ENCODE measurements at places on chromosomes 5 and 9.

DNA sequence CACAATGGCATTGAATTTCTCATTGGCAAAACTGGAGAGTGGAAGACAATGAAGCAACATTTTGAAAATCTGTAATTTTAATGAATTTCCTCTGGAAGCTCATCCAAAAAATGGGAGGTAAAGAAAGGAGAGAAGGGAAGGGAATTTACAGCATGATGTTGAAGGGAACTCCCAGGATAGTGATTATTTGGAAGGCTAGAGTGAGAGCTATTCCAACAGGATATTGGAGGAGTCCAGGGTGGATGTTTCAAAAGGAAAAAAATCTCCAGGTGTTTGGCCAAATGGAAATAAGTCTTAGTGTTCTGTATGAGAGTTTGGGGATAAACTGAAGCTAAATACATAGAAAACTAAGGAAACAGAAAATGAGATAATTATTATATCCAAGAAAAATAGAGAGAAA, 106.2 kb downstream of the IZUMO3 start:
- DNase-seq: no peak

- DNase-seq: no peak
These were observed 66.2 kb downstream of the PSD2 start for GRCh38 chr5:139861889-139862207.

GRCh38 chr5:82642313-82642712, 364.2 kb upstream of the RPS23 start:
- DNase-seq: no peak

GRCh38 chr5:83444445-83444844, 27.1 kb upstream of the VCAN start:
- no peak for DNase-seq

DNA sequence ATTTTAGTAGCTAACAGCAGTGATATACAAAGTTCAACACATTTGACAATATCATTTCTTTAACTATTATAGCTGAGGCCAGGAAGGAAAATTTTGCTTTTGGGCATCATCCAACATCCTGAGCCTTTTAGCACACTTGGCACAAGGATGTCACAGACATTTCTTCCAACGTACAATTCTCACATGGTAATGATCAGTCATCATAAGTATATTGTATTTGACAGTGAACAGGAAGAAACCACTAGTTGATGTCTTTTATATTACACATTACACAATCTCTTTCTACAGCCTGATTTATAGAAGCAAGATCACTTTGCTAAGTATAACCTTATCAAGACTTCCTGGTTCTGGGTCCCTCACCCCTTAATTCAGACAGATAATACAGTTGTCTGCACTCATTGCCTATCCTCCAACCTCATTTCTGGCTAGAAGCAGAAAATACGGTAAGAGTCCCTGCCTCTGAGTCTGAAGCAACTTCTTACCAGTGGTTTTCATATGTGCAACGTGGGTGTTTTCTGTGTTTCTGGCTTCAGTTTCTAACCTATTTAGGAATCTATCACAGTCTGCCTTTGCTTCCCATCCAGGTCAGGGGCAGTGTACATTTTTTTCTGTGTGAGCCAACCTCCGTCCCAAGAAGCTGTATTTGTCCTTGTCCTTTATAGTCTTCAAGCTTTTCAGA, 167.8 kb downstream of the PAM start:
- DNase-seq: no peak

- DNase-seq: no peak
These were observed 20.2 kb downstream of the SLC22A5 start for GRCh38 chr5:132389585-132390286.

- no peak for DNase-seq
These were observed 26.3 kb downstream of the STC2 start for GRCh38 chr5:173301695-173302545.

- no peak for DNase-seq
These were observed 23.4 kb downstream of the CORO2A start for GRCh38 chr9:98168941-98169488.

DNA sequence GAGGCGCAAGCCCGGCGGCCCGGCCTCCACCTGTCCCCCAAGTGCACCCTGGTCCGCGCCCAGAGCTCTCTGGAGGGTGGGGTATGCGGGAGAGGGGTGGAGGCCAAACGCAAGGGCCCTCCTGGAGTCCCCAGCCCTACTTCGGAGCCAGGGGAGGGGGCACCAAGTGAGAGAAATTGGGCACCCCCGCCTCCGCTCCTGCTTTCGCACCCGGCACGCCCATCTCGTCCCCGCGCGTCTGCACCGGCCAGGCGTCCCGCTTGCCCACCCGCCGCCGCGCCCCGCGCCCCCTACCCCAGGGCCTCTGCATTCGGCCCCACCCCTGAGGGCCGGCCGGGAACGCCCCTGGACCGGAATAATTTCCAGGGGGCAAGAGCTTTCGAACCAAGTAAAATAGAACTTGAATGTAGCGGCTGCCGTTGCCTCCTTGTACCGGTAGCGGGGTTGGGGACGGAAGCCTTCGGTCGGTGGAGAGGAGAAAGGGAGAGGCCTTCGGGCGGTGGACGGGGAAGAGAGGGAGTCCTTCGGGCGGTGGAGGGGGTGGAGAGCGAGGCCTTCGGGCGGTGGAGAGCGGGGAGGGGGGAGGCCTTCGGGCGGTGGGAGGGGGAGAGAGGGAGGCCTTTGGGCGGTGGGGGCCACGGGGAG, 694 bp upstream of the PHPT1 start:
- no peak for DNase-seq

- DNase-seq: no peak
These were observed 102.6 kb downstream of the ARHGAP26 start for GRCh38 chr5:142872795-142873194.

- DNase-seq: no peak
These were observed 182.7 kb downstream of the PAPPA start for GRCh38 chr9:116336133-116336862.

DNA sequence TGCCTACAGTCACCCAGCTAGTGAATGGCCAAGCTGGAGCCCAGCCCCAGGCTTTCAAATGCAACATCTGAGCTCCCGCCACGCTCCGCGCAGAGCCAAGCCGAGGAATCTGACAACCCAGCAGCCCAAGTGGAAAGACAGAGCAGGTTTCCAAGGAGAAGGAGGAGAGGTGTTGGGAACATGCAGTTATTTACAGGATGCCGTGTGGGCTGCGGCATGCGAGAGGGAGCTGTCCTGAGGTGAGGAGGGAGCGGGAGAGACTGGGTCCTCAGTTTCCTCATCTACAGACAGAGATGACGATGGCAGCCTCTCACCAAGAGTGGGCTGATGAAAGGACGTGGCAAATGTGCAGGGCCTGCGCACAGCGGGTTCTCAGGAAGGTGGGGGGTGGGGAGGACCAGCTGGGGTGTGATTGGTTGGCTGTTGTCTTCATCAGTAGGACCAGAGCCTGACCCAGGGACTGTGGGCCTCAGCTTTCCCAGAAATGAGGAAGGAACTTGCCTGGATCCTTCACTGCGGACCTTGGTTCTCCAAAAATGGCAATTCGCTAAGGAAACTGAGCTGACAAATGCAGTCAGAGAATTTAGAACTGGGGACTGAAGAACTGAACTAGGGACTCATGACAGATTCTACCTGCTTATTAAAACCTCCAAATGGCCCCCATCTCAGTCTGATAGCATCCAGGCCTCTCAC, 14.8 kb upstream of the CPLX2 start:
- DNase-seq: no peak

GRCh38 chr5:128405159-128405558, 132.9 kb downstream of the FBN2 start:
- DNase-seq: no peak

GRCh38 chr9:7238247-7238637, 480.5 kb downstream of the KDM4C start:
- DNase-seq: no peak

- DNase-seq: no peak
These were observed 41.7 kb downstream of the ITGA2 start for GRCh38 chr5:53030893-53031292.

All from SHP77 treated with DMSO at 0.1 percent for 48 hours (cell line).